ENCODE measurements at places on chromosomes 16 and 17.

DNA sequence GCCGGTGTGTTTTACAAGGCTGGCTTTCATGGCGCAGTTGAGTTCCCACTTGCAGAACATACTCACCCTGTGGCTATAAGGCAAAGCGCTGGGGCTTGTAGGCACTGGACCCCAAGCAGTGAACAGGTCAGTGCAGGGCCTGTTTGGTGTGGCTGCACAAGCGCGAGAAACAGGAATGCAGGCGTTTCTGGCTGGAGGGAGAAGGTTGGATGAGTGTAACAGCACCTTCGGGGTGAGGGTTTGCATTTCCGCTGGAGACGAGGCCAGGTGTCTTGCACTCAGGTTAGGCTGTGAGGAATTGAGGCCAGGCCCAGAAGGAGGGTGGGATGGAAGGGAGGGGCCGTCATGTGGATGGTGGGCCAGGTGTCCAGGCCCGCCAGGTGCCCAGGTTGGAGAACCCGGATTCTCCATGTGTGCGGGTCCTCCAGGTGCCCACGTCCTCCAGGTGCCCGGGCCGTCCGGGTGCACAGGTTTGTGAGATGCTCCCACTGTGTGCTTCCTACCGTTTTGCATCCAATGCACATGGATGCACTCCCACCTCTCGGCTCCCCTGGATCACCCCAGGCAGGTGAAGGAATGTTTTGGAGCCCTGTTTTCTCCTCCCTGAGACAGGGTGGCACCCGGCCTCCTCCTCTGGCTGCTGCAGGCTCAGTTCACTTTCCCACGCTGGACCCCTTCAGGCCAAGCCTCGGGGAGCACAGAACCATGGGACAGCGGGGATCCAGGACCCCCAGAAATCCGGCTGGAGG lies 46.0 kb downstream of the SLC7A5 start:
- DNase-seq: no peak

- DNase-seq: no peak
Measured at GRCh38 chr17:57090560-57091185, 5.6 kb downstream of the AKAP1 start.

DNA sequence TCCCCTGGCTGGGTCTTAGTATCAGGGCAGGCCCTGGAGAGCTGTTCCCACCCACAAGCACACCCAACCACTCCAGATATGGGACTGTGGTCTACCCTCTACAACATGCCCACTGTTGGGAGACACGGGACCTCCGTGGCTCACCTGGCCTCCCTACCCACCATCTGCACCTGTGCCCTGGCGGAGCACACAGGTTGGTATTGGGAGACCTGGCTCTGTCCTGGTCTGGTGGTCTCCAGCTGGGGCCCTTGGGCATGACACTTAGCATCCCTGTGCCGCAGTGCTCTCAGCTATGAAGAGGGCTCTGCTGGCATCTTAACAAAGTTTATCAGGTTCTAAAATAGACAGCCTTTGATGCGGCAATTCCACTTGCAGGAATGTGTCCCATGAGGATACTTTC lies 5.8 kb downstream of the C16orf95 start:
- no peak for DNase-seq

DNA sequence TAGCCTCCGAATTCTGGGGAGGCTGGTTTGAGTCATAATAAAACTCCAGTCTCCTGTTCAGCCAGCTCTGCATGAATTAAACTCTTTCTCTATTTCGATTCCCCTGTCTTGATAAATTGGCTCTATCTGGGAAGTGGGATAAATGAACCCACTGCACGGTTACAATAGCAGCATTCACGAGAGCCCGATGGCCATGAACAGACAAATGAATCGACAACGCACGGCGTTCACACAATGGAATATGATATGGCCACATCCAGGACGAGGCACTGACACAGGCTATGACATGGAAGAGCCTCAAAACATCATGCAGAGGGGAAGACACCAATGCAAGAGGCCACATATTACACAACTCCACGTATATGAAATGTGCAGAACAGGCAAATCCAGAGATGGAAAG lies 5.6 kb upstream of the CARD14 start:
- no peak for DNase-seq

DNA sequence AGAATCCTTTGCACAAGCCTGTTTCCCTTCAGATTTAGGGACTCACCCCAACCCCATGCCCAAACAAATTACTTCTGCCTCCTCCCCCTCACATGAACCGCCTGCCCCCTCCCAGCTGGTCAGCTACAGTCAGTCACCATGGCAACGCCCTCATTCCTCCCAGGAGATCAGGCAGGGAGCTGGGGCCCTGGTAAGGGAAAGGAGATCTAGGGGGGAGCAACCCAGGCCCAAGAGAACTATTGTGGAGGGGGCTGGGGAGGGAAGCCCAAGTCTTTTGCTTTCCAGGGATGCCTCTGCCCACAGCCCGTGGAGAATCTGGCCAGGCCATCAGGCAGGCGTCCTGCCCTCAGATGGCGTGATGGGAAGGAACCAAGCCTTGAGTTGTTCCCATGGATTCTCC lies 2.8 kb downstream of the FAM171A2 start:
- no peak for DNase-seq

- DNase-seq: no peak
Measured at GRCh38 chr16:71537643-71538042, 11.4 kb downstream of the CHST4 start.

- DNase-seq: no peak
Measured at GRCh38 chr16:10971560-10971961, 27.2 kb downstream of the CLEC16A start.

GRCh38 chr16:83310816-83311215 lies 497.0 kb upstream of the HSBP1 start:
- no peak for DNase-seq

- DNase-seq: peak; percentile 82
Measured at GRCh38 chr17:7843536-7844291, 9.7 kb downstream of the KDM6B start.

DNA sequence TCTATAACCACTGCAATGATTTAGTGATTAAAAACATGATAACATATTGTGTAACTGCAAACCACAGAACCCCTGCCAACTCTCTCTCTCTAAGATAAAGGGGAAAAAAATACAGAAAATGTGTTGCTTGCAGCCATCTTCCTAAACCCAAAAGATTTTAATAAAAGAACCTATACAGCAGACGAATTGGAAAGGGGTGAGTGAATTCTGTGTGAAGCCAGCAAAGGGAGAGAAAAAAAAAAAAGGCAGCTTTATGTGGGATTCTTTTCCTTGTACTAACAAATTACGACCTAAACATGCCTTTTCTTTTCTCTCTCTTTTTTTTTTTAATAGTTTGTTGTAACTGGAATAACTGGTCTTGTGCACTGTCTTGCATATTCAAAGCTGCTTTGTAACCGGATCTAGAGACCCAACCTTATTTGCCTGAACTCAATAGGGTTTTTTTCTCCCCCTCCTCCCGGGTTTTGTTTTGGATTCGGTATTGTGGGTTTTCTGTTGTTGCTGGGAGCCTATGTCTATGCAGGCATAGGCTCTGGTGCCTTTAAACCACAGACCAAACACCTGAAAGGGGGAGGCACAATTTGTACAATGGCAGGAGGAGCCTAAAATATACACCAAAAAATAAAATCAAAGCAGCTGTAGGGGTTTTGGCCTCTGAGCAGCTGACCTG lies 7.0 kb upstream of the ZFHX3 start:
- no peak for DNase-seq

GRCh38 chr16:25925421-25925820 lies 233.7 kb downstream of the HS3ST4 start:
- DNase-seq: no peak

- no peak for DNase-seq
Measured at GRCh38 chr17:21213638-21214014, 335 bp downstream of the TMEM11 start.

Measured in activated CD8-positive, alpha-beta memory T cell treated with anti-CD3 and anti-CD28 coated beads for 1 hour (primary cell).